Activated naive CD4-positive, alpha-beta T cell treated with Interleukin-2 at 50 U/mL for 16 hours (primary cell): ENCODE measurements at places on chromosomes 1 and 21.

GRCh38 chr1:235910357-235911299 is 43.9 kb upstream of the LYST start:
- DNase-seq = peak; percentile 50

GRCh38 chr1:41286992-41287391 is 44.9 kb upstream of the SCMH1 start:
- no peak for DNase-seq

DNA sequence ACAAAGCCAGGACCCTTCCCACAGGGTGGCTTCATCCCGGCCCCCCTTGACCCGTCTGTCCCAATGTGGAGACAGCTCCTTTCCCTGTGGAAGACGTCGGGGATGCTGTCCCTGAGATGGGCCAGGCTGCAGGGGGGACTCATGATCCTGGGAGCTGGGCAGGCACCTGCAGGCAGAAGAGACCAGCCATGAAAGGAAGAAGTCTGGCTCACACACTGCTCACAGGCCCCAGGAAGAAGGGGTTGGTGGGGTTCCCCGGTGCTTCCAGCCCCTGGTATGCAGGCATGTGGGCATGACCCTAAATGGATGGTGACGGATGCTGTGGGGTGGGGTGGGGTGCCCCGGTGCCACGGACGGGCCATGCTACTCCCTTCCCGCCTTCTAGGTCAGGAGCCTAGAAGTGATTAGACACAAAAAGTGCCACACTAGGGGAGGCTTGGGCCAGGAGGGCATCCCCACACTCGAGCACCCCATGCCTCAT is 8.3 kb downstream of the ACTRT2 start:
- DNase-seq = no peak

DNA sequence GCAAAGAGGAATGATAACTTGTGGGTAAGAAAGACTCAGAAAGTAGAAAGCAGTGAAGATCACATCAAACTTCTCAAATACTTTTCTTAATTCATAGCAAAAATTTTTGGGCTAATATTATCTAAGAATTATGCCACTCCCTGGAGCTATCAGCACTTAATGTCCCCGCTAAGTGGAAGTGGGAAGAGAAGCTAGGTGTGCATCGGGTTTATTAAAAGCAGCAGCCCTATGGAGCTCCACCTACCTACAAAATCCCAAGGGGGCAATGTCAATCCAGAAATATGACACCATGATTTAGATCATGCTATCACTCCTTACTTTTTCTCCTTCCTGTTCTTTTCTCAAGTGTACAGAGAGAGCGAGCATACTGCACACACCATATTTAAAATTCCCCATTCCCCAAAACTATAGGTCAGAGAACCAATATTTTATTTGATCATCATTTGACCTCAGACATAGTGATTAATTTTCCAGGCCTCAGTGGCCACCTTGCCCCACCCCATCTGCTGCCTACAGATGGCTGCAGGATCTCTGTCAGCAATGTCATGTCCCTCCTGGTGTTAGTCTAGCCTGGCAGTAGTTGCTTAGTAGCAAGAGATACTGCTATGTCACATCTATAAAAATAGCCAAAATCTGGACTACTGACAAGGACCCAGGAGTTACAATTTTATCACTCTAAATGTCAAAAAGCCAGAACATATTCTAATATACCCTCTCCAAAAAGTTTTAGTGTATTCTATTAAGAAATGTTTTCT is 66.6 kb downstream of the MAP3K21 start:
- DNase-seq = no peak

GRCh38 chr1:204574016-204574864 is 58.0 kb downstream of the MDM4 start:
- no peak for DNase-seq

- DNase-seq = no peak
These were observed 6.5 kb downstream of the ZP4 start for GRCh38 chr1:237884237-237884636.

GRCh38 chr1:91537281-91537986 is 36.8 kb downstream of the CDC7 start:
- no peak for DNase-seq

GRCh38 chr1:157523774-157524493 is 28.4 kb downstream of the FCRL5 start:
- DNase-seq = no peak

- no peak for DNase-seq
These were observed 382.9 kb upstream of the B3GALT2 start for GRCh38 chr1:193569096-193569982.

DNA sequence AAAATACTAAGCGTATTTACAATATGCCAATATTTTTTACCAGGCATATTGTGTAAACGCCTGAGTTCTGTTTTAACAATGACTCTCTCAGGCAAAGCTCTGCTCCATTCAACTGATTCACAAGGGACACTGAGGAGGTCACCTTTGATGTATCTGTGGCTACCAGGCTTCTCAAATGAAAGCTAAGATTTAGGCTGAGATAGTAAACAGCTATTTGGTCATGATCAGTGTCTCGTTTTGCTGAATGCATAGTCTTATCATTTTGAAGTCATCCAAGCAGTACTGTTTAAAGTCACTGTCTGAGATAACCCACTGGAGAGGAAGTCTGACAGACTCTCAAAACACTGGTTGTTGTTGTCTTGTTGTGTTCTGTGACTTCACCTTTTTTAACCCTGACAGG is 13.7 kb upstream of the PLPPR5 start:
- no peak for DNase-seq

GRCh38 chr1:181128592-181129497 is 40.3 kb downstream of the IER5 start:
- no peak for DNase-seq

GRCh38 chr1:27934818-27935549 is at the start of gene SMPDL3B:
Gene SMPDL3B, plus strand, starts transcription at chr1:27935000. Its CDS starts 184 bp downstream, at chr1:27935184.
- DNase-seq = no peak

DNA sequence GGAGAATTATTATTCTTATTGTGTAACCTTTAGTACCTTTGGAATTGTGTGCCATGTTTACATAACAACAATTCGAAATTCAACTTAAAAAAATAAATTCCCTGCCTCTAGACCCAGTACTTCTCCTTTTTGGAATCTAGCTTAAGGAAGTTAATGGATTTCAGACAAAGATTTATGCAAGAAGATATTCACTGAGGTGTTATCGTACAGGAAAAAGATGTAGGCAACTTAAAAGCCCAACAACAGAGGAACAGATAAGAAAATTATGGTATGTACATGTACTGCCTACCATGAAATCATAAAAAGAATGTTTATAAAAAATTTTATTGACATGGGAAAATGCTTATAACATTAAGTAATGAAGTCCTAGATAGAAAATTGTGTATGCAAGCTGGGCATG is 18.2 kb upstream of the STMN1 start:
- no peak for DNase-seq

DNA sequence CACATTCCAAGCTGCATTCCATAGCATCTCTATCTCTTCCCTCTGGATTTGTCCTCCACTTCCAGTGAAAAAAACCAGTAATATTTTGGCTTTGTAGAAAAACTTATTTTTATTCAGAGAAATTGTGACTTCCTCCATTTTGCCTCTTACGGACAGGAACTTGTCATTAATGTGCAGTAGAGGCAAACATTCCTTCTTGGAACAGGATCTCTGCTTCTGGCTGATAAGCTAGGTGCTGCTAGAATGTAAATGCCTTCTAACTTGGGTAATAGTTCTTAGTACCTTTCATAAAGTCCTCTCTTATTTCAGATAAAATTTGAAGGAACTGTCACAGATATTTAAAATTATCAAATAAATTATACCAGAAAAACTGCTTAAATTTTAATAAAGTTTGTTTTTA is 707.8 kb downstream of the USP25 start:
- no peak for DNase-seq

DNA sequence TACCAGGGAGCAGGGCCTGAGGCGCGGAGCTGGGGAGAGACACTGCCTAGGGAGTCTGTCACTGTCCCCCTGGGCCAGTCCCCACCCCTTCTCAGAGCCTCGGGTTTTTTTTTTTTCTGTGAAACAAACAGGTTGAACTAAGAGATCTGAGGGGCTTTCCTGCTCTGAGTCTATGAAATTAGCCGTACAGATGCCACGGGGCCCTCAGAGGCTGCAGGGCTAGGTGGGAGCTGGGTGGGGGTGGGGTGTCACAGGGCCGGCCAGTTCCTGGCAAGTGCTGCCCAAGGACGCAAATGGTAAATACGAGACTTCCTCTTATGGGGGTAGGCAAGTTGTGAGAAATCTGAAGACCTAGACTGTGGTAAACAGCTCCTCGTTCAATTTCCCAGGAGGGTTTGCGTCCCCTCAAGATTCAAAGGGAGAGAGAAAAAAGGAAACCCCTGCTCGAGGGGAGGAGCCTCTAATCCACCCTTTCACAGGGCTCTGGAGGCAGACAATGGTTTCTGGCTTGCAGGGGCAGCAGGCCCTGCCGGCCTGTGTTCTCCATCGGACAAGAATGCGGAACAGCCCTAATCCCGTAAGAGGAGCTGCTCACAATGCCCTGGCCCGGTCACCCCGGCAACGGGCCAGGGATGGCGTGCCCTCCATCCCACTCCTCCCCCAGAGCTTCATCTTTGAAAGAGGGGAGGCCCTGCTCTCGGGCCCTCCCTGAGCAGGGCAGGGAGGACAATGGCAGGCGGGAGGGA is 7.8 kb downstream of the NUAK2 start:
- peak; percentile 13 for DNase-seq

DNA sequence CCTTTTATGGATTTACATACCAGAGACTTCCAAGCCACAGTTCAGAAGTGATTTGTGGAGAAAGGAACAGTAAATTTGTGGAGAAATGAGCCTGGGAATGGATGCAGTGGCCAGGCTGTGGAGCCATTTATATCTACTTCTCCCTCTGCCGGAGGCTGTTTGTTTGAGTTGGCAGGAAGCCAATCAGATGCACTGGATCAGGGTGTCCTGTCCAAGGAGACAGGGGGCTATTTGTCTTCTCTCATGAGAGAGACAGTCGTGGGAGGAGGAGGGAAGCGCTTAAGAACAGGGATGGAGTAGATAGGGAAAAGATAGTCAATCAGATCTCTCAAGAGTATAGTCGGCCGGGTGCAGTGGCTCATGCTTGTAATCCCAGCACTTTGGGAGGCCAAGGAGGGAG is 2.8 kb upstream of the HAPLN2 start:
- no peak for DNase-seq

GRCh38 chr1:6832531-6833188 is 47.4 kb downstream of the CAMTA1 start:
- no peak for DNase-seq

- DNase-seq = no peak
These were observed 122.3 kb downstream of the SYT2 start for GRCh38 chr1:202587859-202588485.

DNA sequence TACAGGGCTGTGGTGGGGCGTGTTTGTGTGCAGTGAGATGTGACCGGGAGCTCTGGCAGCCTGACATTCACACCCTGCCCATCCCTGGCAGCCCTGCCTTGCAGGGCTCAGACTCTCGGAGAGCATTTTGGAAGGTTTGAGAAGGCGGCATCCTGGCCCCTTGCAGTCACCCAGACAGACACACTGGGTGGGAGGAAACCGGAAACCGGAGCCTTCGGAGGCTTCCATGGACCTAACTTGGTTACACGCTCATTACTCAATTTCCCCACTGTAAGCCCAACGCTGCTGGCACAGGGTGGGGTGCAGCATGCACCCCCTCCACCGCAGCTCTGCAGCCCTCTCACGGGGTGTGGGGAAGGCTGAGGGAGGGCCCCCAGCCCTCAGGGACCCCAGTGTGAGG is 22.2 kb upstream of the RSPO1 start:
- no peak for DNase-seq

- DNase-seq = no peak
These were observed 306.2 kb downstream of the MATN1 start for GRCh38 chr1:30417001-30417700.

GRCh38 chr21:15520811-15521643 is 208.8 kb upstream of the USP25 start:
- no peak for DNase-seq

DNA sequence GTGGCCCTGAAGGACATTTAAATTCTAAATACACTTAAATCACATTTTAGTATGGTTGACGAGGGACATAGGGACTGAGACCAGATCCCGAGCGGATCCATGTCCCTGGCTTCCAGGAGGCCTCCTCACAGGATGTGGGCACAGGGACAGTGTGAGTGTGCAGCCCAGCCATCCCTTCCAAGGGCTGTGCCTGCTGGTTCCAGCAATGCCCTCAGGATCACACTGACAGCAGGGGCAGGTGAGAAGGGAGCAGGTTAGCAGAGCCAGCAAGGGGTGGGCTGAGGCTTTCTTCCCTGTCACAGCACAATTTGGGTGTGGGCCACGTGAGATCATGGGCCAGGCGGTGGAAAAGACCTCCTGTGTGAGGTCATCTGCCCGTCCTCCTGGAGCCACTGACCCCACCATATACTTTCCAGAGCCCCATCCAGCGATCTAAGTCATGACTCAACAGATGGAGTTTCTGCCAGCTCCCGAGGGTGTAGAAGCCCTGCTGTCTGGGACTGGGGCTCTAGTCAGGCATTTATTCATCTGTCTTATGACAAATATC is 37.0 kb upstream of the PRSS38 start:
- DNase-seq = no peak

DNA sequence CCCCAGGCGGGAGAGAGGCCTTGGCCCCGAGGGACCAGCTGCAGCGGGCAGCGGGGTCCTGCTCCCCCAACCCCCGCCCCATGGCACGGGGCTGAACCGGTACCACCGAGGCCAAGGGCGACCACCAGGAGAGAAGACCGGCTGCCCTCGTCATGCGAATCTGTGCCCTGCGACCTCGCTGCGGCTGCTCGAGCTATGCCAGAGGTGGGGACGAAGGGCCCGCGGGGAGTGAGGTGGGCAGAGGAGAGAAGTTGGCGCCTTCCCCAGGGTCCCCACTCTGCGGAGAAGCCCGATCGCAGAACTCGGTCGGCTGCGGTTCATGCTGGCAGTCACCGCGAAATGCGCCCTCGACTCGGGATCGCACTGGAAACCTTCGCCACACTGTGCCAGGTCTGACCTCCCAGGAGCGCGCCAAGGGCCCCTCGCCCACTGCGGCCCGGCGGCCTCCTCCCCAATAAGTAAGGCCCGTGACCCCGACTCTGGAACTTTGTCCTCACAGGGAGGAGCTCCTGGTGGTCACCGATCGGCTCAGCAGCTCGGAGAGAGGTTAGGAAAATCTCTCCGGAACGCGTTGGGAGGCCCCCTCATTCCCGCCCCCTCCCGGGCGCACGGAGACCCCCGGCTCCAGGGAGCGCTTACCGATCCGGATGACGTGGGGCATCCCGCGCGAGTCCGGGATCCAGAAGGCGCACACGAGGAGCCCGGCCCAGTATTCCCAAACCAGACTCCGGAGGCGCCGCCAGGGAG is 787 bp downstream of the GRIK3 start:
- DNase-seq = no peak

- no peak for DNase-seq
These were observed 52.0 kb downstream of the ARHGEF11 start for GRCh38 chr1:156993426-156994147.

- DNase-seq = no peak
These were observed 16.1 kb downstream of the PRR9 start for GRCh38 chr1:153233448-153233847.

- no peak for DNase-seq
These were observed 17.6 kb downstream of the KDF1 start for GRCh38 chr1:26942656-26943055.

- no peak for DNase-seq
These were observed 45.4 kb downstream of the ILDR2 start for GRCh38 chr1:166929911-166930310.
